ENCODE measurements at places on chromosomes 4 and X. TPM values are rescaled to one million over a fixed set of nuclear protein-coding genes. Genes with fewer than 3 reads are reported as not detected.

DNA sequence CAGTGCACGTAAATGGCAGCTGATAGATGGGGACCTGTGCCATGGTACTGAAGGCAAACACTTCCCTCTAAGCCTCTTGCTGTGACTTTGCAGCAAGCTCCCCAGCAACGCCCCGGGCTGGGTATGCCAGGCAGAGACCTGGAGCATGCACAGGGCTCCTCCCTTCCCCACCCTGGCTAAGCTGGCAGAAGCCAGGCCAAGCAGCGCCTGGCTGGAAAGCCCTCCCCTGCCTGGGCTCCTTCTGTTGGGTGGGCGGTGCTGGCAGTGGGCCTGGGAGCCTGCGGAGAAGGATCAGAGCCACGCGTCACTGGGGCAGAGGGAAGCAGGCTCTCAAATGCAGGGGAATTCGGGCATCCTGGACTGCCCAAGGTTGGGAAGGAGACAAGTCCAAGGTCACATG is 3.6 kb downstream of the ATP2B3 start:
- no peak for DNase-seq

DNA sequence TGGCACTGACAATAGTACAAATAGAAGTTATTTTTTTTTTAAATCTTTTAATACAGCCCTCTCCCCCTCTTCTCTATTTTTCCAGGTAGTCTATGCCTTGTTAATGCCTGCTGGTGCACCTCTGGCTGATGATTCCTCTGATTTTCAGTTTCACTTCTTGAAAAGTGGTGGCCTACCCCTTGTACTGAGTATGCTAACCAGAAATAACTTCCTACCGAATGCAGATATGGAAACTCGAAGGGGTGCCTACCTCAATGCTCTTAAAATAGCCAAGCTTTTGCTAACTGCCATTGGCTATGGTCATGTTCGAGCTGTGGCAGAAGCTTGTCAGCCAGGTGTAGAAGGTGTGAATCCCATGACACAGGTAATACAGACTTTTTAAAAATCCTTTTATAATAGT is 99.1 kb downstream of the USP9X start:
- DNase-seq: peak; percentile 18

- no peak for DNase-seq
Measured at GRCh38 chrX:48468247-48468671, 1.8 kb downstream of the SLC38A5 start.

GRCh38 chr4:41498177-41498576 is 39.8 kb upstream of the LIMCH1 start:
- no peak for DNase-seq

- DNase-seq: peak; percentile 76
Measured at GRCh38 chrX:3286196-3286945, 60.1 kb downstream of the MXRA5 start.

GRCh38 chr4:88737307-88737941 is 39.8 kb upstream of the NAP1L5 start:
- no peak for DNase-seq

DNA sequence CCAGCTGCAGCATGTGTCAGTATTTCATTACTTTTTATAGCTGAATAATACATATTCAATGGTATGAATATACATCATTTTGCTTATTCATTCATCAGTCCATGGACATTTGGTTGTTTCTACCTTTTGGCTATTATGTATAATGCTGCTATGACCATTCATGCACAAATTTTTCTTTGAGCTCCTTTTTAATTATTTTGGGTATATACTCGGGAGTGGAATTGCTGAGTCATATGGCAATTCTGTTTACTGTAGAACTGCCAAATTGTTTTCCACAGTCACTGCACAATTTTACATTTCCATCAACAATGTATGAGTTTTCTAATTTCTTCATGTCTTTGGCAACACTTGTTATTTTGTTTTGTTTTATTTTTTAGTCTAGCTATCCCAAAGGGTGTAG is 405.9 kb upstream of the PITX2 start:
- no peak for DNase-seq

GRCh38 chr4:5921101-5921980 is 28.5 kb upstream of the CRMP1 start:
- no peak for DNase-seq

GRCh38 chr4:142282870-142283431 is 563.1 kb downstream of the INPP4B start:
- DNase-seq: peak; percentile 44

DNA sequence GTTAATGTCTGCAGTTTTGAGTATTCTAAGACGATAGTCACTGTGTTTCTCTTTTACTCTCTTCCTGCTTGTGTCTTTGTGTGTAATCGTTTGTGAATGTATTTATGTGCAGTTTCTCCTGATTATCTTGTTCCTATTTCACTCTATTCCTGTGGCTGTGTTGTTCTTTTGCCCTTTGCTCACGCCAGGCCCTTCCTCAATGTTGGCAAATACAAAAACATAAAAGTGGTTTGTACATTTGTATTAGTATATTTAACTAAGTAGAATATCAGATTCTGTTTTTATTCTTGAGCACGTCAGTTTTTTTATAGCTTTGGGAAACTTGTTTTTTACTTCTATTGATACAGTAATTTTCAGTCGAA is 107.6 kb upstream of the BMPR1B start:
- DNase-seq: no peak

DNA sequence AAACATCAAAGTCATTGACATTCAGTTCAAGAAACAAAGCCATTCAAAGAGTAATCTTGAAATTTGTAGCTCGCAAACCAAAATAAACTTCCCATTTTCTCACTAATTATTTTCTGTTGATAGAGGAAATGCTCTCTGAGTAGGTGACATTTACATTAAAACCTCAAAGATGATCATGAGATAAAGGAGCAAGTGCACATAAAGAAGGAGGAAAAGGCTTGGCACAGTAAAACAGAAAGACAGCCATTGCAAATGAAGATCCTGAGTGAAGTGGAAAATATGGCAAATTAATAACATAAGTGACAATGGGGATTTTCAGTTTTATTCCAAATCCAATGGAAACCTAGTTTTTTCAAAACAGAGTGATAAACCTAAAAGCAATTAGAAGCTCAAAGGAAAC is 2320.8 kb downstream of the ARAP2 start:
- DNase-seq: no peak

DNA sequence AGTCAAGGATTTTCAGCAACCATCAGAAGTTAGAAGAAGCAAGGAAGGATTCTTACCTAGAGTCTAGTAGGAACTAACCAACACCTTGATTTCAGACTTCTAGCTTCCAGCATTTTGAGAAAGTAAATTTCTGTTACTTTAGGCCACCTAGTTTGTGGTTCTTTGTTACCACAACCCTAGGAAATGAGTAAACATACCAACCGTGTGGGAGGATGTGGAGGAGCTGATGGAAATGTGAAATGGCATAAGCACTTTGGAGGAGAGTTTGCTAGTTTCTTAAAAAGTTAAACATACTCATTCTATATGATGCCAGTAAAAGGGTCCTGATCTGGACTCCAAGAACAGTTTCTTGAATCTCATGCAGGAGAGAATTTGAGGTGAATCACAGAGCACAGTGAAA is 679.4 kb downstream of the PDHA2 start:
- no peak for DNase-seq

- DNase-seq: no peak
Measured at GRCh38 chrX:55129361-55129760, 40.5 kb downstream of the PAGE2 start.

- no peak for DNase-seq
Measured at GRCh38 chrX:14411326-14411725, 118.0 kb upstream of the GLRA2 start.

DNA sequence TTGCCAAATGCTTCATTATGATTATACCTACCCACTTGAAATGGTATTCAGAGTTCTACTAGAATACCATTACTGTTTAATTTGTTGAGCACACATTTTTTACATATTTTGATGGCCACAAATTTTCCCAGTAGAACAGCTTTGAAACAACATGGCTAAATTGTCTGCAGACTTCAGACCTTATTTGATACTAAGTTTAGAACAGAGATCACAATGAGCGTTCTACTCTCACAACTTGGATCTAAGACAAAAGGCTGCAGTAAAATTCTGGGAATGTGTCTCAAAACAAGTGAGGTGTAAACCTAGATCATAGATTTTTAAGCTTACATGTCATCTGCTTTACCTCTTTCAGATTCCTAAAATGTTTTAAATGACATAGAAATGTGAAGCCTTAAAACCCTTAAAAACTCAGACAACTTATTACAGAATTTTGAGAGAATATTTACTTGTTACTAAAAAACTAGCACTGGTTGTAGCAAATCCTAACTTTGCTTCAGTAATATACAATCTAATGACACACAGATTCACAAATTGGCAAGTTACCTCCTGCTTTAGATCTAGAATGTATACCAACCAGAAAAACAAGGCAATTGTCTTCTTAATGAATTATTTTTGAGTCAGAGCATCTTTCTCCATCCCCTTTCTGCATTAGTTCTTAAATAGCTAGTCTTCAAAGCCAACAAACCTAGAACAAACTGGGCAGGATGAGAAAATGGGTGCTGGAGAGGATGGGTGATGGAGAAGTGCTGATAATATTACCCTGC is 243.3 kb downstream of the SLC7A11 start:
- DNase-seq: peak; percentile 30

DNA sequence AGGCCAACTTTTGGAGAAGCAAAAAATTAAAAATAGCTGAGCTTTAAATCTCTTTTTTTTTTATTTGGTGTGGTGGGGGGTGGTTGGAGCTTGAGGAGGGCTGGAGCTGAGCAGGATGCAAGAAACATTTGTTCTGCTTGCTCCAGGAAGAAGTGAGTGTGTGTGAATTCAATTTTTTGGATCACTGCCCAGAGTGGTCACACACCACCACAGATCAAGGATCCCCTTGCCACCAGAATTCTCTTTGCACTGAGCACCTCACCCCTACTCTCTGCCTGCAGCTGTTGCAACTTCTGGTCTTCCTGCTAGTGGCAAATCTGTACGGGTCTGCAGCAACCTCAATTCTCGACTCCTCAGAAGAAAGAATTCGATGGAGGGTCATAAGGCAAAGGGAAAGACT is 19.9 kb upstream of the PLP1 start:
- no peak for DNase-seq

- DNase-seq: no peak
Measured at GRCh38 chrX:22800360-22800759, 199.4 kb upstream of the DDX53 start.

DNA sequence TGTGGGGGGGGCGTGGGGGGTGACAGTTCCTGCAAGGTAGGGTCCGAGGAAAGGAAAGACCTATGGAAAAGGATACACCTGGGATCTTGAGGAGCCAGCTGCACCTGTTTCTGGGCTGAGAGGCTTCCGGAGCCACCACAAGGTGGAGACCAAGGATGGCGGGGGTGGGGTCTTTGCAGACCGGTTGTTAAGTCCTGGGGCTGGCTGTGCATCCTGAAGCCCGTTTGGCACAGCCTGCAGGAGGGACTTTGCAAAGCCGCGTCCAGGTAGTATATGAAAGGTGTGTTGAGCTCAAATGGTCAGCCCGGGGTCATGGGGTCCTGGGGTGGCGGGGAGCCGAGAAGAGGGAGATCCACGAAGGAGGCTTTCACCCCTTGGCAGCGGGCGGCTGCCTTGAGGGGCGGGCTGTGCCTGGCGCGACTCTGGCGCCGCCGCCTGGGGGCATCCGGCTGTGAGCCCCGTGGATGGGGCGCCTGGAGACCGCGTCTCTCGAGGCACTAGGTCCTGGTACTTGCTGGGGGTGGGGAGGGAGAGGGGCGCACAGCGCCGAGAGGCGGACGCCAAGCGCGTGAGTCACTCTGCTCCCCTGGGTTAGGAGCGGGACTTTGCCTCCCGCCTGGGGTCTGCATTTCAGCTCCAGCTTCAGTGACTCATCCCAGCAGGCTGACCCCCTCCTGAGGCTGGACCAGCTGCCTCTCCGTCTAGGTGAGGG is 58.2 kb upstream of the DYNLT3 start:
- DNase-seq: peak; percentile 45

DNA sequence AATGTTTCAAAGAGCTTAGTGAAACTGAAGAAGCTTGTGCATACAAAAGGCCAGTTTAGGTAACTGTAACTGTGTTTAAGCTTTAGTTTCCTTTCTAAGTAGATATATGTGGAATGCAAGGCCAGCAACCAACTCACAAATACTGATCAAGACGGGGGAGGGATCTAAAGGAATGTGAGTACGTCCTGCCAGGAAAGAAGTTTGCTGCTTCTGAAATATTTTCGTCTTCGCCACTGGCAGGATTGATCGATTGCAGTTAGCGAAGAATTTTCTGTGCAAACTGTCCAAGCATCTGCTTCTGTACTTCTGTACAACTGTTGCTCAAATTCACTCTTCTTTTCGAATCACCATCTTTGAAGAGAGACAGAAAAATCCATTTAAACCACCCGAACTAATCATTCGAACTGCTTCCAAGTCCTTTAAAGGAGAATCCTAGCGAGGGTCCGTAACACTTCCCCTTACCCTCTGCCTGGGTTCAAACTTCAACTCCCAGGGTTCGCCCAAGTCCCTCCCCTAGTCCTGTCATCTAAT is 373 bp upstream of the INTS6L start:
- peak; percentile 38 for DNase-seq

GRCh38 chr4:102174719-102175189 is 170.5 kb downstream of the SLC39A8 start:
- DNase-seq: peak; percentile 21

DNA sequence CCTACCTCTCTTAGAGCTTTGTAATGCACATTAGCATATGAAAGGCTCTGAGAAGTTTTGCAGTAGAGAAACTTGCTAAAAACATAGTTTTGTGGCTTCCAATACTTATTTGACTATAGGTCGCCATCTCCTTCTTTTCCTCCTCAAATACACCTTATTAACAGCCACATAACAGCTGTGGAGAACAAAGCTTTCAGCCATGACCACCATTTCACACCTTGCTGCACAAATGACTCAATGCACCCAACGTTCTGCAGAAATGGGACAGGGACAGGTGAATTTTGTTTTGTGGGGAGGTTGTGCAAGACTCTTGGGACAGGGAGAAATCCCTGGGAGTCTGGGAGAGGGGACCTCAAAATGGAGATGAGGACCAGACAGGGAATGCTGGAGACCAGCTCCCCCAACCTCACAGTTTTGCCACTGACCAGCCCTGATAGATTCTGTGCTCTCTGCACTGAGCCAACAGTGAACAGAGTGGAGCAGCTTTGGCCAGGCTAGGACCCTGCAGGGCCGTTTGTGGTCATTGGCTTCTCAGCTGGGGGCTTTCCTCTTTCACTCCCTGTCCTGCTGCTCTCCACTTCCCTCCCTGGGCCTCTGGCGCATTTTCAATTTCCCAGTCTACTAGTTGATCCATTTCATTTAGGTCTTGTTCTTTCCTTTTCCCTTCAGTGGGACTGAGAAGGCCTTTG is 16.6 kb downstream of the FRMPD3 start:
- DNase-seq: no peak

DNA sequence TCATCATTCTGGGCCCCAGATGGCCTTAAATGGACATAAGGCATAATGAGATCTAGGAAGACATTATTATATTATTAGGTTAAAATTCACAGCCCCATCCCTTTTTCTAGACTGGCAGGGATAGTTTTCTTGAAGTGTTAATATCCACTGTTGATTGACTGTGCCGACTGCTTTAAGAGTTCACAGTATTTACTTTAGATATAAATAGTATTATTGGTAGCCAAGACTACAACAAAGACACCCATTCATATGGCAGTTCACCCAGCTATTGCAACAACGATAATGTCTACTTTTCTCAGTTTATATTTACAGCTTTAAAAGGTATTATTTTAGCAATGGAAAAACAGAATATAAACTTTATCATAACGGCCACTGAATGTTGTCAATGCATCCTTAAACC is 922.2 kb upstream of the POU3F4 start:
- DNase-seq: no peak

GRCh38 chr4:121711263-121712000 is 14.7 kb upstream of the ANXA5 start:
- peak; percentile 97 for DNase-seq

NDNF gene
- 4.8 TPM for total RNA-seq

ERAS gene
- not detected for total RNA-seq

CXCL11 gene
- not detected for total RNA-seq

MAGEB1 gene
- total RNA-seq: not detected

CXorf51B gene
- total RNA-seq: not detected

KCNE5 gene
- total RNA-seq: 0.92 TPM

SPANXN3 gene
- not detected for total RNA-seq

CNGA1 gene
- not detected for total RNA-seq
